ENCODE measurements at places on chromosomes 1 and 21.

- DNase-seq, result no peak
Observed at GRCh38 chr1:87648323-87649119, 319.8 kb downstream of the LMO4 start.

DNA sequence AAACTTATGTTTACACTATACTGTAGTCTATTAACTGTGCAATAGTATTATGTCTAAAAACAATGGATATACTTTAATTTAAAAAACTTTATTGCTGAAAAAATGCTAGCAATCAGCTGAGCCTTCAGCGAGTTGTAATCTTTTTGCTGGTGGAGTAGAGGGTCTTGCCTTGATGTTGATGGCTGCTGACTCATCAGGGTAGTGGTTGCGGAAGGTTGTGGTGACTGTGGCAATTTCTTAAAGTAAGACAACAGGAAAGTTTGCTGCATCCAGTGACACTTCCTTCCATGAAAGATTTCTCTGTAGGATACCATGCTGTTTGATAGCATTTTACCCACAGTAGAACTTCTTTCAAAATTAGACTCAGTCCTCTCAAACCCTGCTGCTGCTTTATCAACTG lies 234.7 kb upstream of the CSF3R start:
- DNase-seq, result no peak

- no peak for DNase-seq
Observed at GRCh38 chr1:49086327-49086726, 309.6 kb upstream of the BEND5 start.

- DNase-seq, result no peak
Observed at GRCh38 chr1:163186862-163187261, 15.9 kb downstream of the RGS5 start.

GRCh38 chr1:19204446-19205266 lies 5.4 kb downstream of the UBR4 start:
- no peak for DNase-seq

DNA sequence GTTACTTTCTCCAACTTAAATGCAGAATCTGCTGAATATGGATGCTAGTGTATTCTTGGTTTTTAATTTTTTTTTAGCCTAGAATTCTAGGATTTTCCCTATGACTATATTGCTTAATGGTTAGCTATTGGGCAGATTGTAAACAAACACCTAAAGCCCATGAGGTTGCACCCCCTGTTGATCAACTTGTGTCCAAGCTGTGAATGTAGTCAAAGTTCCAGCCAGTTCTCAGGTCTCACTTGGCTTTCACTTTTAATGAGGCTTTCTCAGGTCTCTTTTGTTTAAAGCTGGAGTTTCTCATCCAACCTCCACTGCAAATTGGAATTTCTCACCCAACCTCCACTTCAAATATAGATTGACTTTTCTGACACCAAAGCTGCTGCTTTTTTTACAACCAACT lies 35.9 kb downstream of the FCER1A start:
- DNase-seq, result no peak

- DNase-seq, result no peak
Observed at GRCh38 chr21:22020221-22020620, 1022.0 kb downstream of the NCAM2 start.

DNA sequence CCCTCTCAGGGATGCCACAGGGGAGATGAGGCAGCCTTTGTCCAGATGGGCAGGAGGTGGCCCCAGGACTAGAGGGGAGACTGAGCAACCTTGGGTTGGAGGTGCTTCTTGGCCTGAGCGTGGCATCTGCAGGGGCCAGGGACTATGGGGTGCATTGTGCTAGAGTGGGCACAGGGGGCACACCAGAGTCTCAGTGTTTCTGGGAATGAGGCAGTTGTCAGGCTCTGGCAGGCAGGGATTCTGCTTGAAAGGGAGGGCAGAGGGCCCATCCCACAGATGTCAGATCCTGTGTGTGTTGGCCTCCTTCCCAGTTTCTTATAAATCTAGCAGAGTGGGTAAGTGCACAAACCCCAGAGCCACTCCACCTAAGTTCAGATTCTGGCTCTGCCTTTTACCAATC lies 13.7 kb downstream of the LGR6 start:
- no peak for DNase-seq

DNA sequence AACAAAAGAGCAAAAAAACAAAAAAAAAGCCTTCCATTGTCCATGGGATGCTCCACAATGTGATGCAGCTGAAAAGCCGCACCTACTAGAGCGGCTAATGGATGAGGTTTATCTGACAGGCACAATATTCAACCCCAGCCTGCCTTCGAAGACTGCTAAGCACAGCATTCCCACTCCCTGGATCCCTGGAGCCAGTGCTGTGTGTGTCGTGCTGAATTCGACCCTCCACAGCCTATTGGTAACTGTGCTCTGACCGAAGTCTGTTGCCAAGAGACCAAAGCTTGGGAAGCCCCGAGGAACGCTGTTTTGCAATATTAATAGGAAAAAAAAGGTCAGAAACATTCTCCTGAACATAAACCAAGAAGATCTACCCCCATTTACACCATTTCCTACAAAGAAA lies 57.2 kb upstream of the PUM1 start:
- no peak for DNase-seq

DNA sequence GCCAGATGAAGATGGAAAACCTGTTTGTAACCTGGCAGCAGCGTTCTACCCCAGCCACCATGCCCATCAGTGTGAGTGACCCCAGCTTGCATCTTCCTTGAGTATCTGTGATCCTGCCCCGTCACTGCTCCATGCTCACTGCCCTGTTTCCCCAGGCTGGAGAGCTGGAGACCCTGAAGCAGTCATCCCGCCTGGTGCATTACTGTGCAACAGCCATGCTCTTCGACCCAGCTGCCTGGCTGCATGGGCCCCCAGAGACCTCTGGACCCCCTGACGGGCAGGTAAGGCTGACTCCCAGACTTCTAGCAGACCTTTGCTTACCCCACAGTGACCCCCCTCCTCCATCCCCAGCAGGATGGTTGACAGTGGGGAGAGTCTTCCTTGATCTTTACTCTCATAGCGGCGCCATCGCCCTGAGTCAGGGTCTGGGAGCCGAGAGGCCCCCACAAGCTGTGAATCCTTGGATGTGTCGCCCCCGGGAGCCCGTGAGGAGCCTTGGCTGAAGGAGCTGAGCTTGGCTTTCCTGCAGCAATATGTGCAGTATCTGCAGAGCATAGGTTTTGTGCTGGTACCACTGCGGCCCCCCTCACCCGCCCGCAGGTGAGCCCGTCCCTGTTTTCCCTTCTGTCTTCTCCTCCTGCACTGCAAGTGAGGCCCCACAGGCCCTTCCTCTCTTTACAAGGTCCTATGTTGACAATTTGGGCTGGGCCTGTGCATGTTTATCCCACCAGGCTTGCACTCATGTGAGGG lies 10.4 kb downstream of the HYI start:
- no peak for DNase-seq

DNA sequence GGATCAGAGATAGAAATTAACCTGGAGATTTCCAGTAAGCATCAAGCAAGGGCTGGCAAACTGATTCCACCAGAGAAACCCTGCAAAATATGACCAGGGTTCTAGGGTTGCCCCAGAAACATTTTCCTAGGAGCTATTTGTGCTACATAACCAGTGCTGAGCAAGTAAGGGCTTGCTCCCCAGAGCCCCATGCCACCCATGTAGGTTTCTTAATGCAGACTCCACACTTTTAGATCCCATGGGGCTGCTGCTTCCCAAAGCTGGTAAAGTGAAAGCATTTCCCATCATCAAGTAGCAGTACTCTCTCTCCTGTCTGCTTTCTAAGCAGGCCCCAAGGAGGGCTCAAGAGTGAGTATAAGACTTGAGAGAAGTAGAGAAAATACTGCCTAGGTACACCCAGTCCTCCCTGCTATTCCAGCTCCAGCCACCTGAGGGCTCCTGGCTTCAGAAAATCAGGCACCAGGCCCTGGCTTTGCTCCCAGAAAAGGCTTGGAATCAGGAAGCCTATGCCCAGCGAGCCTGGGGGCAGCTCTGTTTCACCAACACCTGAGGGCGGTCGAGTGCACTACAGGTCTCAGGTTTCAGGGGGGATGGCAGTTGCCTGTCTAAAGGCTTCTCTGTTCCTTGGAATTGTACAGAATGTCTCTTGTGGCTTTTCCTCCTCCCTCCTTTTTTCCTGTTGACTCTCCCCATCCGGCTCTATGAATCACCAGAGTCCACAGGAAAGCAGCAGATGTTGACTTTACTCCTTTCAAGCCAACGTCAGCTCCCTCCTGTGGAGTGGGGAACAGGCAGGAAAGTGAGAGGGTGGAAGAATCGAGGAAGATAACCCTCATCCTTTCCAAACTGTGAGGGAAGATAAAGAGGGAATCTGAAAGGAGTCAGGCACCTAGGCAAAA lies 6.2 kb upstream of the ANKRD35 start:
- peak; percentile 57 for DNase-seq

- DNase-seq, result no peak
Observed at GRCh38 chr1:167200749-167201148, 19.9 kb upstream of the POU2F1 start.

DNA sequence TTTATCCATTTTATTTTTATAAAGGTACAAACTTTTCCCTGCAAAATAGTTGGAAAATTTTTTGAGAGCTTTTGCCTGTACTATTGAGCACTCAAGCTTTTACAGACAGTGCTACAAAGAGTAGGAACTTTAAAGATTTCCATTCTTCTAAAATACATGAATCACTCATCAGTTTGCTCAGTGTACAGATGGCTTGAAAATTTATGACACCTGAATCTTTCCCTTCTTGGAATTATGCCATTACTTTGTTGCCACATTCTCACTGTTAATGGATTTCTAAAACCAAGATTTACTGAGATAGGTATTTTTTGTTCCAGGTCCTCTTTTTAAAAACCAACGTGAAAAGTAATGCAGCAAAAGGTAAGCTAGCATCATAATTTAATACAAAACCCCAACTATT lies 76.0 kb downstream of the GPATCH2 start:
- DNase-seq, result no peak

DNA sequence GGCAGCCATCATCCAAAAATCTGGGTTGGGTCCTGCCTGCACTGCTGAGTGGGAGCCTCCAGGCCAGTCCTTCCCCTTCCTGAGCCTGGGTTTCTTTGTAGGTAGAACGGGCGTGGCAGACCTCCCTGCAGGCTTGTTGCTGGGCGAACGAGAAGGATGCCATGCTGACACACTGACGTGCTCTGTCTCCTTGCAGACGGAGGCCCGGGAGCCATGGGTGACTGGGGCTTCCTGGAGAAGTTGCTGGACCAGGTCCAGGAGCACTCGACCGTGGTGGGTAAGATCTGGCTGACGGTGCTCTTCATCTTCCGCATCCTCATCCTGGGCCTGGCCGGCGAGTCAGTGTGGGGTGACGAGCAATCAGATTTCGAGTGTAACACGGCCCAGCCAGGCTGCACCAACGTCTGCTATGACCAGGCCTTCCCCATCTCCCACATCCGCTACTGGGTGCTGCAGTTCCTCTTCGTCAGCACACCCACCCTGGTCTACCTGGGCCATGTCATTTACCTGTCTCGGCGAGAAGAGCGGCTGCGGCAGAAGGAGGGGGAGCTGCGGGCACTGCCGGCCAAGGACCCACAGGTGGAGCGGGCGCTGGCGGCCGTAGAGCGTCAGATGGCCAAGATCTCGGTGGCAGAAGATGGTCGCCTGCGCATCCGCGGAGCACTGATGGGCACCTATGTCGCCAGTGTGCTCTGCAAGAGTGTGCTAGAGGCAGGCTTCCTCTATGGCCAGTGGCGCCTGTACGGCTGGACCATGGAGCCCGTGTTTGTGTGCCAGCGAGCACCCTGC lies 1.4 kb downstream of the GJA4 start:
- no peak for DNase-seq

GRCh38 chr1:239947801-239948200 lies 143.9 kb upstream of the FMN2 start:
- no peak for DNase-seq

DNA sequence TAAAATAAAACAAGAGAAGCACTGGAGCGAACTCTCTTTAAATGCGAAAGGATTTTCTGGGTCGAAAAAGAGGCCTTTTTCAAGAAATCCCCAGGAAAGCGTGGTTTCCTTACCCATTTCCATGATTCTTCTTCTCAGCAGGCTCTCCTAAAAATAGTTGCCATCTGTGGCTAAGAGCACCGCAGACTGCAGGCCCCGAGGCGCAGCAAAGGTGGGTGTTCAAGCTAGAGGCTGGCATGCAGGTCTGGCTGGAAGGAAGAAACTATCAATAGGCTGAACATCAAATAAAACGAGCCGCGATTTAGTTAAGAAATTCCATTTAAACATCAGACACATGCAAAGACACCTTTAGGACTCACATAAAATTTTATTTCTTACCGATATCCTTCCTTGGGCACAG lies 135.1 kb downstream of the ADAMTS1 start:
- no peak for DNase-seq

DNA sequence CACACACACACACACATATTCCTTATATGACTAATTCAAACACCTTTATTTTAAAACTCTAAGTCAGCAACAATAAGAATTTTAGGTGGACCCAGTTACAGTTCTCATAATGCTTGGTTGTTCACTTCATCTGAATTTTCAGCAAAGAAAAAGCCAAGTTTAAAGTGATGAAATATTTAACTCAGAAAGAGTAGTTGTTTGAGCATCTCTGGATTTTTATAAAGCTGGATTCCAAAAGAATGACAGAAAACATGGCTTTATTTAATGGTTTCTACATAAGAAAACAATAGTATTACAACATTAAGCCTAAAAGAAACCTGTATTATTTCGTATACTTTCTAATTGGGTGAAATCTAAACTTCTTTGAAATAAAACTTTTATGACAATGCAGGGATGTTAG lies 54.2 kb upstream of the ADAMTS5 start:
- no peak for DNase-seq

DNA sequence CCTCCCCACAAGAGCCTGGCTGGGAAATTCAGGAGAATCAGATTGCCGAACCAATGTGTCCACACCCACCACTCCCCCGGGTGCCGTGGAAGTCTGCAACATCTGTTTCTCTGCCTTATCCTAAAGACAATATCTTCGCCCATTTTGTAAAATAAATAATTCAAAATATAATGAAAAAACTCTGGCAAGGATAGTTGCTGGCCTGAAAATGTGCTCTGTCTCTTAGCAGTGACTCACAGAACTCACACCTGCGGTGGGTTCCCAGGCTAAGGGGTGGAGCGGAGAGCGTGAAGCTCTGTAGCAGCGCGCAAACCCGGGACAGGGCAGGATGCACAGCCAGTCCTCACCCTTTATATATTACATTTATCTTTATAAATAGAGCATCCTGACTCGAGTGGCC lies 99.9 kb downstream of the COLGALT2 start:
- DNase-seq, result no peak

DNA sequence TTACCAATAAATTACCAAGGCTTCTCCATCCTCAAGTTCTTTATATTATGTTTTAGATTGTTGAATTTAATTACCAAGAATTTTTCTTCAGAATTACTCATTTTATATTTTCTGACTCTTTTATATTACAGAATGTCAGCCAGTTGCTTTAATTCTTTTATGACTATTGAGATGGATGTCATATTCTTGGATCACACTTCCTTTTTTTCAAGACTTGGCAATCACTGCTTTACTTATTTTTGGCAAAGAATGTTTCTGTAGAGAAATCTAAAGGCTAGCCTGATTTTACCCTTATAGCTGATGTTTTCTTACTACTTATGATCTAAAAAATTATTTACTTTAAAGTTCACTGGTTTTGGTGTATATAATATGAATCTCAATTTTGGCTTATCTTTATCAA lies 721.1 kb upstream of the TMPRSS15 start:
- DNase-seq, result no peak
